ENCODE measurements at places on chromosomes 2 and 18. TPM values are rescaled to one million over a fixed set of nuclear protein-coding genes. Genes with fewer than 3 reads are reported as not detected.

Gene LTBP1
- 64.9 TPM for total RNA-seq

Gene STAT4
- 0.48 TPM for total RNA-seq

Gene IL1RL2
- total RNA-seq, result not detected

Gene TPO
- not detected for total RNA-seq

Gene ASPRV1
- 0.66 TPM for total RNA-seq

Gene CACNB4
- 1.00 TPM for total RNA-seq

Gene GMCL1
- total RNA-seq, result 13.8 TPM

Gene CCDC85A
- total RNA-seq, result not detected

Gene NAPG
- 41.5 TPM for total RNA-seq

Gene CCT4
- 307 TPM for total RNA-seq

Gene CFAP65
- total RNA-seq, result 0.34 TPM

Gene MYO1B
- total RNA-seq, result 80.3 TPM

Gene MPPE1
- total RNA-seq, result 47.4 TPM

Gene KCNG2
- not detected for total RNA-seq

Gene CD8B2
- 0.09 TPM for total RNA-seq

Gene CYP1B1
- 1.8 TPM for total RNA-seq

Gene PDCD1
- not detected for total RNA-seq

Gene SLC35F5
- 140 TPM for total RNA-seq

Gene ANAPC1
- 110 TPM for total RNA-seq

Gene G6PC2
- total RNA-seq, result not detected

Gene MEMO1
- 79.0 TPM for total RNA-seq

Gene EPAS1
- 77.3 TPM for total RNA-seq

Gene FBXO11
- total RNA-seq, result 57.2 TPM

Gene PROC
- 4.1 TPM for total RNA-seq

Gene PID1
- 11.3 TPM for total RNA-seq

Gene SPDYA
- 2.0 TPM for total RNA-seq

Gene SF3B1
- 273 TPM for total RNA-seq
